ENCODE measurements at places on chromosomes 5 and 9.

DNA sequence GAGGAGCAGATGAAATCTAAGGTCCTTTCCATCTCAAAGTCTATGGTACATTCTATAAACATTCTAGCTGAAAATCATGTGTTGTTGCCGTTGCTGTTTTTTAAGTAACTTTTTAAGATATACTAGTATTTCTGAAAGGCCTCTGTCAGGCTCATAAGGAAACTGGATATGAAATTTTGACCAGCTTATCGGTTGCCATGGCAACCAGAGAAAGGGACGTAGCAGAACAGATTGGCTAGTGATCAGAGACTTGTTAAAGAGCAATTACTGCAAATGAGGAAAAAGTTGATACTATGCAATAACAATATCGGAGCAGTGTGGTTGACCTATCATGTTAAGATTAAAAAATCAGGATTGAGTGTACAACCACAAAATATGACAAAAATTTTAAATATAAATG is 57.0 kb upstream of the RNF180 start:
- no peak for DNase-seq

DNA sequence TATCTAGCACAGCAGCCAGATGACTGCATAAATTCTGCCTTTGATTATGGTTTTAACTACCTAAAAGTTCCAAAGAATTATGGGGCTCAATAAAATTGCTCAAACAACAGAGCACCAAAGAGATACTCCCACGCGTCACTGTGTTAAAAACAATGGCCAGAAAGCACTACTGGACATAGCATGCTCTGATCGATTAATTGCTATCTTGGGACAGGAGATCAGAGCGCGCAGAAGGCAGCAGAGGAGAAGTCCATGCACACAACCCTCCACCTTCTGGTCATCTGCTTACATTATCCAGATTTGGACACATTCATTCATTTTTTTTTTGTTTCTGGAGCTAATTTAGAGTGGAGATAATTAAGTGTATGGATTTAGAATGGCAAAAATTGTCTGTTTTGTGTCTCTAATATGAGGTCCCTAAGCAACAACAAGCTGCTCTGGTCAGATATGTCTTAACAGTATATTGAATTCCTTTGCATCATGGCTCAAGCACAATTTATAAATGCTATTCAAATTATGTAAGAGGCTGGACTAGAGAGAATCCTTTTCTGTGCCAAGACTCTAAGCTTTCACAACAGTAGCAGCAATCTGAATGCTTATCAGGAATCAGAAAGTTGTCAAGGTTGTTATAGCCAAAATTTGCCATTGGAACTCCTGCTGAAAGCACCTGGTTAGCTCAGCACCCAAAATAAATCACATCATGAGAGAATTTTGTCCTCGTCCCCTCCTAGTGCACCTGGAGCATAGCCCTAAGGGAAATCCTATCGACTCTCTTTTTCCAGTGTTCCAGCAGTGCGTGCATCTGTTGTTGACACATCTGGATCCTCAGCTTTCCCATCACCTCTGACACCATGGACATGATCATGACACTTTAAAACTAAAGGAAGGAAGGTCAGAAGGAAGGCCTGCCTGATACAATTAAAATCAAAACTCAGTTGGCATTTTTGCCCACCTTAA is 98.6 kb upstream of the HMHB1 start:
- no peak for DNase-seq

GRCh38 chr5:115583474-115583873 is 18.8 kb downstream of the TICAM2 start:
- DNase-seq, result no peak

DNA sequence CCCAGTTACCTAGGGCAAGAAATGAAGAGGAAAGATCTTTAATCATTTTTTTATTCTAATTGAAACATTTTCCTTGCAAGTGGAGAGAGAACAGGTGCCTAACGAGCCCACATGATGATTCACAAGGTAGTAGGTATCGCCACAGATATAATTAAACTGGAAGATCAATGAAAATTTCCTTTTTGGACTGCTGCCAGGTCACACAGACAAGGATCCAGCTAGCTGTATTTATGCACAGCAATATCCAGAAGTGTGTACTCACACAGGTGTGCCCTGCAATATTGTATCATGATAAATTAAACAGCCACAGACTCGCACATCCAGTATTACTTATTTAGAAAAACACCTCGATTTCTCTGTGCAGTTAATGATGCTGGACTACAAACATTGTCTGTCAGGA is 294.0 kb upstream of the SMARCA2 start:
- DNase-seq, result no peak

- no peak for DNase-seq
Measured at GRCh38 chr5:42634575-42634974, 122.0 kb upstream of the CCDC152 start.

- no peak for DNase-seq
Measured at GRCh38 chr5:1118231-1118698, 6.4 kb upstream of the SLC12A7 start.

GRCh38 chr5:97434021-97434420 is 251.0 kb upstream of the RIOK2 start:
- DNase-seq, result no peak

DNA sequence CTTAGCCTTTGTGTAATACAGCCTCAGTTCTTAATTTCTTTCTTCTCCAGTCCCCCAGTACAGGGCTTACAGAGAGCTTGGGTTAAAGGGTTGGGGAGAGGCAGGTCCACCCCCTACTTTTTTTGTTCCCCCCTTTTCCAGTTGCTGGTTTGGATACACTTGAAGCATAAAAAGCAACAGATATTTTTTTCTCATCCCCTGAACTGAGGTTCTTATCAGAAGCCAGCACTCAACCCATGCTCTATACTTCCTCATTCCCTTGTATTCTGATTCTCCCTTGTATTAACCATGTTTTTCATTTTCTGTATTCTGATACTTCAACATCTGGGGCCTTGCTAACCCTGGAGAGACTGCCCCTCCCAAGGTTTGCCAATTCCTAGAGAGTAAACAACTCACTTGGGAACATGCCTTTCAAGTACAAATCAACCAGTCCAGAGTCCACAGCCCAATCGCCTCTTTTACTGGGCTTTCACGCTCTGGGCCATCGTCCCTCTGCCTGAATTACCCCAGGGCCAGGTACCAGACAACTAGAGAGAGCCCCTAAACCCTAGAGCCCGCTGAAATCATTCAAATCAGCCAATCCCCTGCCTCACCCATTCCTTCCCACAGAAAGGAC is 333.4 kb upstream of the PUM3 start:
- no peak for DNase-seq

DNA sequence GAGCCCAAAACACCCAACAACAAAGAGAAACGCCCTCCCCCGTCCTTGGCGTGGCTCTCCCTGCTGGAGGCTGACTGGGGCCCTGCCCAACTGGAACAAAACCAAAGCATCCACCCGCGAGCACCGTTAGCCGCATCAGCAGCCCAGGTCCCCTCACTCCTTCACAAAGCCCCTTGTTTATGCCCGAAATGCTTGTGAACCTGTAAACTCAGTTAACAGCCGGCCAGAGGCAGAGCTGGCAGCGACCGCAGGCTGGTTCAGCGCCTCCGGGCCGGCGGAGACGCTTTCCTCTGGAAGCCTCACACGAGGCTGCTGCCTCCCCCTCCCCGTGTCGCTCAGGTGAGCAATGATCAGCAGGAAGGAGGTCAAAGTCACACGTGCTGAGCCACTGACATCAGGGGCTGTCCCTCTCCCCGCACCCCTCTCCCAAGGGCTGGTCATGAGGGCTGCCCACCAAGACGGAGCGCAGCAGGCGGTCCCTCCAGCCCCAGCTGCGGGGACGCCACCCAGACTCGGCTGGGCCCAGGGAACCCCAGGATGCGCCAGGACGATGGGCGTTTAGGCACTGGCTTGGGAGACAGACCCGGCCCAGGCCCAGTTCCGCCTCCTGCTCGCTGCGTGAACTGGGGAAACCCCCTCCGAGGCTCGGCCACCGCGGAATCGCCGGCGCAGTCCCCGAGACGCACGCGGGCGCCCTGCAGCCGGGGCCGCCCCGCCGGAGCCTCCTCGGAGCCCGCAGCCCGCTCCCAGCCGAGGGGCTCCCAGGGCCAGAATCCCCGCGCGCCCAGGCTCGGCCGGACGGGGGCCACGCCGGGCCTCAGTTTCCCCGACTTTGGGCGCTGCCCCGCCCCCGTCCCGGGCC is 563 bp downstream of the SNAPC4 start:
- no peak for DNase-seq

DNA sequence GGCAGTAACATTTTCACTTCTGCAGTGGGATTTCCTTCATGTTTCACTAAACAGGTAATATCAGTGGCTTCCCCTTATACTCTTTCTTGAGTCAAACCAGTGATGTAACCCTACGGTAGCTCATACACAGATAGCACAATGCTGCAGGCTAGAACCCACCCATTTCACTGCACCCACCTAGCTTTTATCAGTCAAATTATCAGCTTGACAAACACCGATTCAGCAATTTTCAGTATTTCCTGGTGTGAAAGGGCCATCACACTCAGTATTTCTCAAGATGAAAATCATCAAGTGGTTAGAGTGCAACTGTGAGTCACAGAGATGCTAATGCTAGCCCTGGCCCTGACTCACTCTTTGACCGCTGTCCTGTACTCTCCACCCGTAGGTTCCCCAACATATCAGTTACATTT is 242.3 kb upstream of the PTGER4 start:
- DNase-seq, result no peak

- DNase-seq, result no peak
Measured at GRCh38 chr5:32339198-32339597, 26.5 kb upstream of the MTMR12 start.

GRCh38 chr9:104279535-104280177 is 185.5 kb downstream of the SMC2 start:
- no peak for DNase-seq

DNA sequence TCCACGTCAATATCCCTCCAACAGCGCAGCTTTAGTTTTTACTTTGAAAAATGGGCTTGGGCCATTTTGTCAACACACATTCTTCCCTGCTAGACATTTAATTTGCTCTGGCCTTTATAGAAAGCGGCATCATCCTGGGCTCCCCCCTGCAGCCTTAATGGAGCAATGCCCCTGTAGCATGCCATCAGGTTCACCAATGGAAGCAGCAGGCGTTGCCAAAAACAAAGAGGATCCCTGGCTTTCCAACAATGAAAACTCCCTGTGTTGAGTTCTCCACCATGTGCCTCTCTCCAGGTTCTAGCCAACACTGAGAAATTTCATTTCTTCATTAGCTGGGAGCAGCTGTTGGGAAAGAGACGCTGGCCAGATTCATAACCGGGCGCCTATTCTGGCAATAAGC is 139.5 kb downstream of the ZNF622 start:
- DNase-seq, result no peak

- no peak for DNase-seq
Measured at GRCh38 chr5:180201051-180201987, 7.7 kb downstream of the RASGEF1C start.

- DNase-seq, result no peak
Measured at GRCh38 chr9:87867391-87867790, 15.3 kb upstream of the SPATA31E1 start.

DNA sequence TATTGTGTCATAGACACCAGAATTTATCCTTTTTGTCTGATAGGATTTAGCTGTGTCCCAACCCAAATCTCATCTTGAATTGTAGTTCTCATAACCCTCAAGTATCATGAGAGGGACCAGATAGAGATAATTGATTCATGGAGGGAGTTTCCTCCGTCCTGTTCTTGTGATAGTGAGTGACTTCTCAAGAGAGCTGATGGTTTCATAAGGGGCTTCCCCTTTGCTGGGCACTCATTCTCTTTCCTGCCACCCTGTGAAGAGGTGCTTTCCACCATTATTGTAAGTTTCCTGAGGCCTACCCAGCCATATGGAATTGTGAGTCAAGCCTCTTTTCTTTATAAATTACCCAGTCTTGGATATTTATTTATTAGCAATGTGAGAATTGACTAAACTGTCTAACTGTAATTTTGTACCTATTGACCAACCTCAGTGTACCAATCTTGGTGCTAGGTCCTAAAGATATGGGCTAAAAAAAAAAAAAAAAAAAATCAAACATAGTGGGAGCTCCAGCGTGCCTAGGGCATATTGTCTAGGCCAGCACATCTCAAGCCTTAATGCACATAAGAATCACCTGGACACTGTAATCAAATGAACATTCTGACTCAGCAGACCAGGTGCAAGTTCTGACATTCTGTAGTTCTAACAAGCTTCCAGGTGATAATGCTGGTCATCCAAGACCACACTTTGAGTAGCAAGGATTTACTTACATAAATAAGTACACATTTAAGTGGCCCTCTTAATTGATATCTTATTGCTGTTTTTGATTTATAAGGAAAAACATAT is 30.5 kb downstream of the ST8SIA4 start:
- no peak for DNase-seq
